NCI-H2171 treated with DMSO at 0.1 percent for 48 hours (cell line): ENCODE measurements at places on chromosomes 4 and X.

DNA sequence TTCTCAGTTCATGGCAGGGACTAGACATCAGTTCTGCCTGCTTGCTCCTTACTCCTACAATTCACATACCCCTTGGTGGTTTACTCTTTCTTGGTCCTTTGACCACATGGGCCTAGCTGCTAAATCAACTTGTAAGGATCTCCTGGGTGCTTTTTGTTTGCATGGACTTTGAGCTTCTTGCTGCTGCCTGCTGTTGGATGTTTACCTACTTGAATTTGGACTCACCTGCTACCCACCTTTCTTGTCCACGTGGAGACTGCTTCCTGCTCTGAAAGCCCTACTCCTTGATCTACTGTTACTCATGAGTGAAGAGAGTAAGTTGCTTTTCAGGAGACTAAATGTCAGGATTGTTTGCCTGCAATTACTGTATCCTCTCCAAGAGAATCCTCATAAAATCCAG is 15.2 kb upstream of the ARHGAP24 start:
- DNase-seq, result no peak

DNA sequence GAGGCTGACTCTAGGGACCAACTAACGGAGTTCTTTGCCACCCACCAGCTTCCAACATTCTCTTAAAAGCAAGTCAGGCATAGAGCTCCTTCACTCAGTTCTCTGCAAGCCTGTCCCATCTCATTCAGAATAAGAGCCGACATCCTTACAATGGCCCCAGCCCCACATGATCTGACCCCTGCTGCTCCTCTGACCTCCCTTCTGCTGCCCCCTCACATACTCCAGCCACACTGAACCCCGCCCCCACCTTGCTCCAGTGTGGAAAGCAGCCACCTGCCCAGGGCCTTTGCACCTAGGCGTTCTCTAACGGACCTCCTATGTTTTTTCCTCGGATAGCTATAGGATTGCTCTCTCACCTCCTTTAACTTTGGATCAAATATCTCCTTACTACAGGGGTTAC is 143.2 kb upstream of the ETNPPL start:
- no peak for DNase-seq

DNA sequence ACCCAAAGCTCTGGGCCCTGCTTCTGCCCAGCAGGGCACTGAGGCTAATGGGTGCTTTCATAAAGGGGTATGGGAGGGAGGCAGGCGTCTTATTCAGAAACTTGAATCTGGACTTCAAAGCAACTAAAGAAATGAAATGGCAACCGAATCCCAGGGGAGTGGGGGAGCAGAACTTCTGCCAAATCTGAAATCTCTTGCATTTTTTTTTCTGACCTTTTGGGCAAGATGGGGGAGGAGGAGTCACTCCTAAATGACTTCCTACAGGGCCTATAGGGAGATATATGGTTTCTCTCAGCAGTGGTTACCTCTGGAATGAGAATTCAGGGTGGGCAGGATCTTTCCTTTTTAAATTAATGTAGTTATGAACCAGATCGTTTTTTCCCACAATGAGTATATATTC is 30.6 kb upstream of the KIAA1210 start:
- DNase-seq, result no peak

GRCh38 chr4:151324124-151324751 is 1.2 kb downstream of the SH3D19 start:
- DNase-seq, result no peak

DNA sequence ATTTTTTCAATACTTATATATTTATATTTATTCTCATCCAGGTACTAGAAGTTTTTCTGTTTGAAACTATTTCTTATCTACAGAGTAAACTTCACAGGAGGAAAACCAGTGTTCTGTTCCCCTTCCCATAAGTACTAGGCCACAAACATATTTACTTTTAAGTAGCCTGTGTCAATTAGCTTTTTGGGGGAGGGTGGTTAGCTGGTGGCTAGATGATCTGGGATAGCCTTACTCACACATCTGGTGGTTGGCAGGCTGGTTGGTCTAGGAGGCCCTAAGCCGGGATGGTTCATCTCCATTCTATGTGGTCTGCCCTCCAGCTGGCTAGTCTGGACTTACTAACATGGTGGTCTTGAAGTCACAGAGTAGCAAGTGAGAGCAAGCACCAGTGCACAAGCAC is 6.2 kb downstream of the JADE3 start:
- no peak for DNase-seq

DNA sequence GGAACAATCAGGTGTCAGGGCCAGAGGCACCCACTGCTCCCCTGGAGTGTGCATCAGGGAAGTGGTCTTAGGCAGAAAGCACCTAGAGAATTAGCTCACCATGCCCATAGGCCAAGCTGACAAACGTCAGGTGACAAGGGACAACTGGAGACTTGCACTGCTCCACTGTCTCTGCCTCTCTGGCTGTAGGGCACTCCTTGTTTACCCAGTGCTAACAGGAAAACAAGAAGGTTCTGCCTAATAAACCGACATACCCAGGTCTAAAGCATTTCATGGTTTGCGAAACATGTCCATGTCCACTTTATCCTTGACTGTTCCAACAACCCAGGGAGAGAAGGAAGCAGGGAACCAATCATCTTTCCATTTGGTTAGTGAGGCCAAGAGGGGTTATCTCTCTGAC is 92.5 kb upstream of the MAMLD1 start:
- DNase-seq, result no peak

- DNase-seq, result no peak
Observed at GRCh38 chr4:40514497-40514951, 115.1 kb downstream of the RBM47 start.

- DNase-seq, result no peak
Observed at GRCh38 chr4:62320612-62321011, 1120.5 kb downstream of the ADGRL3 start.

GRCh38 chrX:74892561-74892960 is 32.7 kb downstream of the NEXMIF start:
- DNase-seq, result no peak

DNA sequence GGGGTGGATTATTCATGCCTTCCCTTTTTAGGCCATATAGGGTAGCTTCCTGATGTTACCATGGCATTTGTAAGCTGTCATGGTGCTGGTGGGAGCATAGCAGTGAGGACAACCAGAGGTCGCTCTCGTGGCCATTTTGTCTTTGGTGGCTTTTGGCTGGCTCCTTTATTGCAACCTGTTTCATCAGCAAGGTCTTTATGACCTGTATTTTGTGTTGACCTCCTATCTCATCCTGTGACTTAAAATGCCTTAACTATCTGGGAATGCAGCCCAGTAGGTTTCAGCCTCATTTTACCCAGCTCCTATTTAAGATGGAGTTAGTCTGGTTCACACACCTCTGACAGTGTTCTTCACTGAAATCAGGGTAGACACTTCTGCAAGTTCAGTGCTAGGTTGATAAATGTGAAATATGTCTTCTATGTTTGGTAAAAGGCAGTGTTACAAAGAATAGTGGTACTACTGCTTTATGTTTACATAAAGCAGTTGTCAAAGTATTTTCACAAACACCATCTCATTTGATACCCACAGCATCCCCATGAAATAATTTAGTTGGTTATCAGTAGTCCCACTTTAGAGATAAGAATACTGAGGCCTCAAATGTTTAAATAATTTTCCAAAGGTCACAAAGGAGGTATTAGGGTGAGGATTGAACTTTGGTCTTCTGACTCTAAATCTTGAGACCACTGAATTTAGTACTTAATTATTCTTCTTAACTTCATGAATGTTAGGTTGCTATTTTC is 77.1 kb upstream of the C4orf54 start:
- DNase-seq, result no peak

DNA sequence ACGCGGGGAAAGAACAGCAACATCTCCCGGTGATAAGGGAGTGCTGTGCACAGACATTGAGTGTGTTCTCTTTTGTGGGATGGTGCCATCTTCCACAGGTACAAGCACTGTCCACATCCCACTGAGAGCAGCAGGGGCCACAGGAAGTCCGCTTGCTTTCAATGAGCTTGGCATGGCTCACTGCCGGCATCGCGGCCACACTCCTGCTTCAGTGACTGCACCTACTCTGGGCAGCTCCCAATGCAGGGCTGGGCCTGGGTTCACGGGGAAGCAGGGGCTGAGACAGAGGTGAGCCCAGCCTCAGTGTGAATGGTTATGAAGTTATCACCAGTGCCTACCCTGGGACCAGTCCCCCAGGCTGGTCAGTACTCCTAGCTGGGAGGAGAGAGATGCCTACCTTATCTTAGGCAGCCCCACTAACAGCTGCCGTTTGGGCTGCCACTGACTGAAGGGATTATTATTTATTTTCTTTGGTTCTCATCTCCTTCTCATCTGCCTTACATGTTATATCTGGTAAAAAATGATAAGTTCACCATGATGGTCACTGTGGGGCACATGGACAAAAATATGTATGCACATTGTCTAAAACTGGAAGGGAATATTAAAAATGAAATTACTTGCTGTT is 99.2 kb downstream of the MGST2 start:
- no peak for DNase-seq

DNA sequence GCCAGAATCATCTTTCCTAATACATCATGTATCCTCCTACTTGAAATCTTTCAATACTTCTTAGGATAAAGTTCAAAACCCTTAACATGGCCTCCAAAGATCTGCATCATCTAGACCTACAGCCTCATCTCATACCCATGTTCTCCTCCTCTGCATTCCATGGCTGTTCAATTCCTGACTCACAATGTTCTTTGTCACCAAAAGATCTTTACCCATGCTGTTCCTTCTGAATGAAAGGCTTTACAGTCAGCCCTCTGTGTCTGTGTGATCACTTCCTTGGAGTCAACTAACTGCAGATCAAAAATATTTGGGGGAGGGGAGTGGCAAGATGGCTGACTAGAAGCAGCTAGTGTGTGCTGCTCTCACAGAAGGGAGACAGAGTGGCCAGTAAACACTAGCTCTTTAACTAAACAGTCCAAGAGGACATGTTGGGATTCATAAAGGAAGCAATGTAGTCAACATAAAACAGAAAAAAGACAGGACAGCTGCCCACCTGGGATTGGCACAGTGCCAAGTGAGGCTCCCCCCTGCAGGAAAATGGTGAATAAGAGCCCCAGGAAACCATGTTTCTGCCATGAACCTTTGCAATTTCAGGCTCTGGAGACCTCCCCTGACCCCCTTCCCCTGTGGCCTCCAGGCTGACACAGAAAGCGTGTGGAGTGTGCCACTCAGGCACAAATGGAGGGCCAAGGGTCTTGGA is 31.9 kb downstream of the CBR4 start:
- DNase-seq, result no peak

GRCh38 chr4:6134612-6135220 is 65.6 kb downstream of the JAKMIP1 start:
- no peak for DNase-seq

DNA sequence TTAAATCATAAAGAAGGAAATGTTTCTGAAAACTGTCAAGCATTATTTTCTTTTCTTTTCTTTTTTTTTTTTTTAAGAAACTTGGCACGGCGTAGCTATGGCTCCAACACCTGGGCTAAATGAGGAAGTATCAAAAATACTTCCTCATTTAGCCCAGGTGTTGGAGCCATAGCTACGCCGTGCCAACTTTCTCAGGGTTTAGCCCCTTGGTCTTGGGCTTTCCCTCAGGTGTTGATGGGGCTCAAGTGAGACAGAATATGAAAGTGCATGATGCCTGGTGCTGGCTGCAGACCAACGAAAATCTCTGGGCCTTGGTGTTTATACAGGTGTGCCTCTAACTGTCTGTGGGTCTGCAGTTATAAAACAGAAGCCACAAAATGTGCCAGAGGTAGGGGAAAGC is 132.7 kb downstream of the ARHGAP24 start:
- DNase-seq, result no peak

DNA sequence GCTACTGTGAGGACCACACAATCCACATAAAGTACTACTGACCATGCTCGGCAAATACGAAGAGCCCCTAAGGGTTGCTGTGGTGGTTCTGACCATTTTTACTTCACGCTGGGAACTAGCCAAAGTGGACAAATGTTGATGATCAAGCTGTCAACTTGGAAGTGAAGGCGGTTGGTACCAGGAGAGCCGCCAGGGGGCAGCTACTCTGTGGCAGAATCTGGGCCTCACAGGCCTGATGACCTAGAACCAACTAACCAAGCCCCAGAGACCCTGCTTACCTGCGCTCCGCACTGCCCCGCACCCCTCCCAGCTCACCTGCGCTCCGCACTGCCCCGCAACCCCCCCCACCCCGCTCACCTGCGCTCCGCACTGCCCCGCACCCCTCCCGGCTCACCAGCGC is 5.6 kb downstream of the GAK start:
- no peak for DNase-seq

DNA sequence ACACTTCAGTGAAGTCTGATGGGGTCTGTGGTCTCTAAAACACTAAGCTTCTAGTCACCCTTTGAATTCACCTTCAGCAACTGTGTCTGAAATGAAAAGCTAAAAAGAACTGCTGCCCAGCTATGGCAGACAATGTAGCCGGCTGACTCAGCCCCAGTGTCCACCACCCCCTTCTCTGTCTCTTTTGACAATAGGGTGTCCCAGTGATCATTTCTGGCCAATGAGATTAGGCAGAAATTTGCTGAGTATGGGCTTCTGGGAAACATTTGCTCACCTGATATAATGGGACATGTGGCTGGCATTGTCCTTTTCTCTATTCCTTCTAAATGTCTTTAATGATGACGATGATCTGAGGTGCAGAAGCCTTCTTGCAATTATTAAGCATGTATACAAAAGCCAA is 20.6 kb downstream of the IGFBP7 start:
- DNase-seq, result no peak

GRCh38 chr4:114495471-114495928 is 103.1 kb upstream of the UGT8 start:
- DNase-seq, result no peak

DNA sequence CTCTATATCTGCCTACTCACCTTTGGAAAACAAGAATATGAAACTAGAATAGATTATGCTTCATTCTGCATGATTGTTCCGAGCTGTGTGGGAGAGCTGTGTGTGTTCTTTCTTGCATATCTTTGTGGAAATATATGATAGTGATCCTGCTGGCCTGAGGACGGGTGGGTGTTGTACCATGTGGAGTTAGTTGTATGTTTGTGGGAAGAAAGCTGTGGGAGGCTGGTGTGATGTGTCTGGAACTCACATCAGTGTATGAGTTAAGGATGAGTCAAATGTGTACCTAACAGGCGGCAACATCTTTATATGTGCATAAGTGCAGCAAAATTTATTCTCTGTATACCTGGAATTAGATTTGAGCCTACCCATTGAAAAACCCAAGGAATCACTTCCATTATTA is 208.1 kb upstream of the ADGRL3 start:
- DNase-seq, result no peak

- DNase-seq, result no peak
Observed at GRCh38 chr4:185542626-185543315, 7.5 kb upstream of the PDLIM3 start.

DNA sequence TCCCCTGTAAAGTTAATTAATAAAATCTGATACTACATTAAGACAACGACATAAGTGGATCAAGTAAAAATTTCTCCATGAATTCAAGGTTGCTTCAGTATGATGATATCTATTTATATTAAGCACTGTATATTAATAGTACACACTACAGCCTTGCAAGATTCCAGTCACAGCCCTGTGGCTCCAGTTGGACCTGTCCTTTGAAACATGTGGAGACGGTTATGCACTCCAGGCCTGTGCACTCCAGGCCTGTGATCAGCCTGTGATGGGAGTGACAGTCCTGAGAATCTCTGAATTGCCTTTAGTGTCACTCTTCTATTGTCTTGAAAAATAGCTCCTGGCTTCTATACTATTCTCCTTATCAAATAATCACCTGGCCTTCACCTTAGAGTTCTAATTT is 981.1 kb upstream of the AGA start:
- DNase-seq, result no peak

- DNase-seq, result no peak
Observed at GRCh38 chr4:159547645-159548308, 444.9 kb downstream of the RAPGEF2 start.

- no peak for DNase-seq
Observed at GRCh38 chrX:126063984-126064383, 102.1 kb downstream of the DCAF12L2 start.

- DNase-seq, result no peak
Observed at GRCh38 chr4:186789651-186790050, 66.0 kb upstream of the FAT1 start.
